ENCODE measurements at places on chromosomes 1 and 21.

DNA sequence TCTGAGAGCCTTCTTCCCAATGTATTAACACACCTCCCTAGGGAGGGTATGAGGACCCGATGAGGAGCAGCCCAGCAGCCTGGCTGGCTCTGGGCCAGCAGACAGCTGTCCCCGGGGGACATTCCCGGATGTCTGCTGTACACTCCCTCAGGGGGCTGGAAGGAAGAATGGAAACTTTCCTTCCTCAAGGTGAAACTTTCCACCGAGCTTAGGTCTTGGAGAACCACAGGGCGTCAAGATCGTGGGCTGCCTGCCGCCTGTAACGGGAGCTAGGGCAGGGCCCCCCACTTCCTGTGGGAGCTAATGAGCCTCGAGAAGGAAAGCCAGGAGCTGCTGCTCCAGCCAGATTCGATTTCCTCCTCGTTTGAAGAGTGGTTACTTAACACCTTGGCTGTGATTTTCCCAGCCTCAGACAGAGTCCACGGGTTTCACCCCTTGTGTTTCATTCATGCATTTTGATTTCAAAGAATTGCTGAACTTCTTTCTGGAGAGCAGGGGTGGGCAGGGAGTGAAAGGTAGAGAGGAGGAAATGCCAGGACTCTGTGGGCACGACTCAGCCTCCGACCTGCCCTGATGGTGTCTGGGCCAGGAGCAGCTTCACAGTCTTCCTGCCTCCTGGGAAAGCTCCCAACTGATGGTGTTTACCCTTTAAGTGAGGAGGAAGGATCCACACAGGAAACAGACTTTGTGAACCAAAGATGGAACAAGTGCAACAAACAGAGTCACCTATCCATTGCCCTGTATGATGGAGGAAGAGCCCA lies 29.7 kb downstream of the UBE2T start:
- no peak for DNase-seq

DNA sequence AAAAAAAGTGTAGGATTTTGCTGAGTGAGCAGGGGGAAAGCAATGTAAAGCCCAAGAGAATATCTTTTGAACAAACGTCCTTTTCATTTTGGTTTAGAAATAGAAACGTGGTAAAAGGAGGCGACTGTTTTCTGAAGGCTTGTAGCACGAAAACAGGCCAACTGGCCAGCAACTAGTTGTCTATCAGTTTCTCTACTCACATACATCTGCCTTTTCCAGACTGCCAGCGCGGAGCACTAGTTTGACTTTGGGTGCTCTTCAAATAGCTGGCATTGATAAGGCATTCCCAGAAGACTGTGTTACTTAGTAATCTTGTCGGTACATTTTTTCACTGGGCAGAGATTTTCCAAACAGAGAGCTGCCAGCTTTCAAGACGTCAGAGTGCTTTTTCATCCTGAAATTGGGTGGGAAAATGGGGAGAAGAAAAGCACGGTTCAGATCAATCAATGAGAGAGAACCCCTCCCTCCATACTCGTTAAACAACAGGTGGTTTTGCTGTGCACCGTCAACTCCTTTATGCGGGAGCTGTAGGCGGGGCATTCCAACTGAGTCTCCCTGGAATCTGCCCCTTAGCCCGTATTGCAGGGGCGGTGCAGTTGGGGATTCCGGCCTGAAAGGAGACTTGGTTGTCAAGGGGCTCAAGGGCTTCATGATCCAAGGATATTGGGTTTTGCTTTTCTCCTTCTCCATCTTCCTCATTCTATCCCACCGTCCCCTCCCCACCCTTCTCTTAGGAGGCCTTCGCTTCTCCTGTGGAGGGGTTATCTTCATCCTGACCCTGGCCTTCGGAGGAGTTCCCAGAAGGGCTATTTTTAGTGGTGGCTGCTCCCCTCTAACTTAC lies 884 bp upstream of the LRRC8C start:
- DNase-seq: no peak

- DNase-seq: no peak
These were observed 2.5 kb downstream of the SHISAL2A start for GRCh38 chr1:52635321-52636089.

- DNase-seq: no peak
These were observed 339.2 kb upstream of the AJAP1 start for GRCh38 chr1:4315202-4315601.

- DNase-seq: no peak
These were observed 3.6 kb upstream of the TNFSF4 start for GRCh38 chr1:173210716-173211231.

- no peak for DNase-seq
These were observed 2.8 kb upstream of the C1orf162 start for GRCh38 chr1:111471012-111471411.

DNA sequence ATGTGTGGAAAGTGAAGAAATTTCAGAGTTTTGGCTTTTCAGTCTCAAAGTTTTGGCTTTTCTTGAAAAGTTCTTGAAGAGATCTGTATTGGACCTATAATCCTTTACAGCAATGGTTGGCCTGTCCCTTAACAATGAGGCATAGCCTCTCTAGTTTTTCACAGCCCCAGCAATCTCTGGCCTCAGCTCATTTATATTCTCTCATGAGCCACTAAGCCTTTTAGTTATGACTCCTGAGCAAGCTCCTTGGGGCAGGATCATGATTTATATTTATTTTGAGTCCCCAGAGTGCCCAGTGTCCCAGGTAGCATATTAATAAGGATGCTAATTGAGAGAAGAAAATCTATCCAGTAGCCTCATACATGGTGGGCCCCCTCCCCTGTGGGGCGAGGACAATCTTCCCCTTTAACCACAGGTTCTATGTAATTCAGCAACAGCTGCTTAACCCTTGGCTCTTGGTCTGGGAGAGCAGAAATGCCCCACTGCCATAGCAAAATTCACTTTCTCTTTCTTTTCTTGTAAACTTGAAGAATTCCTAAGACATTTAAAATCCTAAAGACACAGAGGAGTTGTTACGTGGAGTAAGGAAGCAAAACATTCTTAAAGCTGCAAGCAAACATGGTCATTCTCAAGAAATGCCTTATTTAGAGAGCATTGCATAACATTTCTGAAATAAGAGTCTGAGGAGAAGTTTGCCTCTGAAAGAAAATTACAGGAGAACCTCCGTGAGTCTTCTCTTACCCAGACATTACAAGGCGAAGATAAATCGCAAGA lies 6.3 kb downstream of the NGF start:
- DNase-seq: no peak

DNA sequence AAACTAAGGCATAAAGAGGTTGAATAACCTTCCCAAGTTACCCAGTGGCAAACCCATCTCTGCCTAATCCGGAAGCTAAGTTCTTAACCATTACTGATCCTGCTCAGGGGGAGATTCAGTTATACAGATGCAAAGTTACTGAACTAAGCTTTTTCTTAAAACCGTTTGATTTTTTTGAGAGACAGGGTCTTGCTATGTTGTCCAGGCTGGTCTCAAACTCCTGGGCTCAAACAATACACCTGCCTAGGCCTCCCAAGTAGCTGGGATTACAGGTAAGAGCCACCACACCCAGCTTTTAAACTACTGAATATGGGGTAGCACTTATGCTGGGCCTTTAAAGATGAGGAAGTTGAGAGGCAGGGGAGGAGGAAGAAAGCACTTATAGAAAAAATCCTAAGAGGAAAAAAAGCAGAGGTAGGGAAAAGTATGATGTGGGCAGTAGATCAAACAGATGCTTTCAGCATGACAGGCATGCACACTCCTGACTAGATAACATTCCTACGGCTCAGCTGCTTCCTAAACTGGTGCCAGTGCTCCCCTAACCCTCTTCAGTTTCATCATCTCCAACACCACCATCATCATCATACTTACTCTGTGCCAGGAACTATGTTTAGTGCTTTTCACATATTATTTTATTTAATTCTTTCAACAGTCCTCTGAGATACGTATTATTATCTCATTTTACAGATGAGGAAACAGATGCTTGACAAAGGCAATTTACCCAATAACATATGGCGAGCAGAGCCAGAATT lies 5.8 kb downstream of the PAFAH2 start:
- DNase-seq: no peak

DNA sequence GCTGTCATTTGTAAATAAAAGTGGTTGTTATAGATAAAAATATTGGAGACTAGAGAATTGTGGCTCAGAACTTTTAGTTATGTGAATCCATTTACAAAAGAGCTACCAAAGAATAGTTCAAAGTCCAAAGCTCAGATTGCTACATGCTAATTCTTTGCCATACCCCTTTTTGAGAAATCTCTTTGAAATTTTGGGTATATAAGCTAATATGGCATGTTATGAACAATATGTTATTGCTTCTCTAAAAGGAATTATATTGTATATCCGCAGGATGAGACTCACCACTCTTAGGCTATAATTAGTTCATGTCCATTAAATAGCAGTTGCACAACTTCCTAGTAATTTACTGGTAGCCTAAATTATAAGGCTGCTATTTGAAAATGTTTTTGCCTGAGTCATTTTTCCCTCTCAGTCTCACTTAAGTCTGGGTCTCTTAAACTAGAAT lies 178.0 kb downstream of the ZNF281 start:
- DNase-seq: no peak

DNA sequence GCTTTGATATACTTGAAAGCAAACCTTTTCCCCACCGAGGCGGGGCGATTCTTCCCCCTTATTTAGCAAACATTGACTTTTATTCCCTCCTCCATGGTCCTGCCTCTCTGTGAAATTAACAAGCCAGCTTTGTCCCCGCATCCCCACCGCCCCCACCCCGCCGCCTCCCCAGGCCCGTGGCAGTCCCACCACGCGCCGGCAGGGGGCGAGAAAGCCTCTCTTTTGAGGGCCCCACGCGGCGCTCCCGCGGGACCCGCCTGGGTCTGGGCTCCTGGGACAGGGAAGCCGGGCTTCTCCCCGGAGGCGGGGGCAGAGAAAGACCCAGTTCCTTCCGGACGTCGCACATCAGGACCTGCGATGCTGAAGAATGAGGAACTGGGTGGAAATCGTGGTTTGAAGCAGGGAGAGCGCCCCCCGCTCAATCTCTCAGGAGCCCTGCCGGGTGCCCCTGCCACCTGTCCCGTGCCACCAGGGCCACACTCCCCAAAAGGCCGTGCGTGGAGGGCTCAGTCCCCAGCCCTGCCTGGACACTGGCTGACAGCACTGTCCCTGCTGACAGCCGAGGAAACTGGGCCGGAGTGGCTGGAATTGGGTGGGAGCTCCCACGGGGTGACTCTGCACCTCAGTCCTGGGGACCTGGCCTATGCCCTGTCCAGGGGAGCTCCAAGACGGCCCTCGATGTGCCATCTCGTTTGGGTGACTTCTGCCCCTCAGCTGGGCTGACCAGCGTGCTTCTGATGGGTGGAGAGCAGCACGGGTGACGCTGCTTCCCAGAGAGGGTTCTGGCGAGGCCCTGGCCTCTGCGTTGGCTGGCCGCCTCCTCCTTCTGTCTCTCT lies 8.6 kb upstream of the ACTRT2 start:
- DNase-seq: peak; percentile 15

GRCh38 chr1:47196622-47197021 lies 6.8 kb upstream of the PDZK1IP1 start:
- DNase-seq: no peak

- DNase-seq: no peak
These were observed 300.7 kb downstream of the SIPA1L2 start for GRCh38 chr1:232329103-232329813.

DNA sequence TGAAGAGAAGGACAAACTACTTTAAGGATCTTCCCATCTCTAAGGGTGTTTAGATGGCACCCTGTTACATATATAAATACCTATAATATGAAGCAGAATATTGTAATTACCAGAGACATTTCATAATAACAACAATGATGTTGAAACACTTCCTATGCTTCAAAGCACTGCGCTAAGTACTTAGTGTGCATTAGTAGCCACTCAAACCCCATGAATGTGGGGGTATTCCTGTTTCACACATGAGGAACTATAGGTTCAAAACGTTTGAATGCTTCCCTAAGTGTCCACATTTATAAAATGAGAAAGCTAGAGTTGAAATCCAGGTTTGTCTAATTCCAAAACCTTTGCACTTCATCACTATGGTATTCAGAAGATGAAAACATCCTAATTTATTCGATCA lies 18.5 kb upstream of the OR10J5 start:
- no peak for DNase-seq

DNA sequence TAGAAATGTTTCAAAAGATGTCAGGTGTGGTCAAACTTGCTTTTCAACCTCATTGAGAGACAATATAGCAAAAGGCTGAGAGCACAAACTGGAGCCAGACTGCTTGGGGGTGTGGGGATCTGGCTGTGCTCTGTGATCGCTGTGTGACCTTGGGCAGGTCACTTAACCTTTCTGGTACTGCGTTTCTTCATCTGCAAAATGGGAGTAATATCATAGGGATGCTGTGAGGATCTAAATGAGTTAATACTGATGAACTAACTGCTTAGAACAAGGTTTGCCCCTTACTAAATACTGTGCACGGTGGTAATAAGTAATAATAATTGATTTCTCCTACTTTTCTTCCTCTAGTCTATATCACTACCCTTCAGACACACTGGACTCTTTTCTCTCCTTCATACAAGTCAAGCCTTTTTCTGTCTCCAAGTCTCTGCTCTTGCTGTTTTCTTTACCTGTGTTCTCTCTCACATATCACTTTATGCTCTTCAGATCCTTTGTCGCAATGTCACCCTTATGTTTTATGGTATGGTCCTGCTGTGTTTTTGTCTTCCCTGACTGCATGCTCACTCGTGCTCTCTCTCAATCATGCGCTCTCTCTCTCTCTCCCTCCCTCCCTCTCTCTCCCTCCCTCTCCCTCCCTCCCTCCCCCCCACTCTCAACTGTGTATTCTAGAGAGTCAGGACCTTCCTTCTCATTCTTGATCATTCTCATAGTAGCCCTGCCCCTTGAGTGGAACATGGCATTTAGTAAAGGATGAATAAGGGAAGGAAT lies 3.3 kb downstream of the MGST3 start:
- no peak for DNase-seq

GRCh38 chr1:94231746-94232145 lies 5.6 kb downstream of the ARHGAP29 start:
- DNase-seq: no peak

- no peak for DNase-seq
These were observed 9.6 kb upstream of the IL20 start for GRCh38 chr1:206855859-206856258.

GRCh38 chr1:22100168-22100567 lies 42.7 kb downstream of the WNT4 start:
- DNase-seq: no peak

DNA sequence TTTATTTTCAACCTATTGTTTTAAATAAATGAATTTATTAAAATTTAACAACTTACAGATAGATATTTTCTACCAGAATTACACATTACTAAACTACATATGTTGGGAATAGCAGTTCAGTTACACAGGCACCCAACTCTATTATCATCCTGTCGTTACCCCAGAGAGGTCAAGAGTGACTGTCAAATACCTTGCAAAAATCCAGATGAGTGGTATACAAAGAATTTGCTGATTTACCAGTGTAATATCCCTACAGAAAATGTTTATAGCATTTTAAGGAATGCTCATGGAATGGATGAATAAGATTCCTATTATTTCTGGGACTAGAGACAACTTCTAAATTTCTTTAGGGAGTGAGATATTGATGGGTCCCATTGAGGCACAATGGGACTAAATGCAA lies 300.7 kb upstream of the RGS18 start:
- no peak for DNase-seq

- no peak for DNase-seq
These were observed at the start of gene UMODL1 for GRCh38 chr21:42071146-42071737. TSS of gene UMODL1 (plus strand) at chr21:42071317. CDS start at chr21:42071317, 0 bp downstream.

Data from activated CD4-positive, CD25-positive, alpha-beta regulatory T cell (primary cell).